ENCODE measurements at places on chromosomes 5 and 9.

GRCh38 chr9:107824556-107824955 lies 335.0 kb upstream of the KLF4 start:
- DNase-seq: no peak

DNA sequence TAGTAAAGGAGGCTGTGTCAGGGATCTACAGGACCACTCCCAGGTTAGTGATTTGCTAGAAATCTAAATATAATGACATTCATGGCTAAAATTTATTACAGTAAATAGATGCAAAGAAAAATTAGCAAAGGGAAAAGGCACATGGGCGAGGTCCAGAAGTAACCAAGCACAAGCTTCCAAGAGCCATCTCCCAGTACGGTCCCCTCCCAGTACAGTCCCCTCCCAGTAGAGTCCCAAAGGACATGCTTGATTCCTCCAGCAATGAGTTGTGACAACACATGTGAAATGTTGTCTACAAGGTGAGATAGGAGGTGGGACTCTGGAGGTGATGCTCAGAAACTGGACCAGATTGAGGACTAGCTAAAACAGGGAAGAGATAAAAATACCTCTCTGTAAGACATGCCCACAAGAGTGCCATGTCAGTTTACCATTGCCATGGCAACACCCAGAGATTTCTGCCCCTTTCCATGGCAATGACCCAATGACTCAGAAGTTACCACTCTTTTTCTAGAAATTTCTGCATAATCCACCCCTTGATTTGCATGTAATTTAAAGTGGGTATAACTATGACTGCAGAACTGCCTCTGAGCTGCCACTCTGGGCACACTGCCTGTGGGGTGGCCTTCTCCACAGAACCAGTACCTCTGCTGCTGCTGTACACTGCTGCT lies 27.9 kb upstream of the CEMIP2 start:
- DNase-seq: no peak

GRCh38 chr5:376799-377325 lies 55.3 kb downstream of the AHRR start:
- no peak for DNase-seq

- no peak for DNase-seq
Observed at GRCh38 chr9:101530076-101530711, 3.5 kb upstream of the RNF20 start.

- no peak for DNase-seq
Observed at GRCh38 chr5:10704949-10705621, 55.9 kb downstream of the DAP start.

DNA sequence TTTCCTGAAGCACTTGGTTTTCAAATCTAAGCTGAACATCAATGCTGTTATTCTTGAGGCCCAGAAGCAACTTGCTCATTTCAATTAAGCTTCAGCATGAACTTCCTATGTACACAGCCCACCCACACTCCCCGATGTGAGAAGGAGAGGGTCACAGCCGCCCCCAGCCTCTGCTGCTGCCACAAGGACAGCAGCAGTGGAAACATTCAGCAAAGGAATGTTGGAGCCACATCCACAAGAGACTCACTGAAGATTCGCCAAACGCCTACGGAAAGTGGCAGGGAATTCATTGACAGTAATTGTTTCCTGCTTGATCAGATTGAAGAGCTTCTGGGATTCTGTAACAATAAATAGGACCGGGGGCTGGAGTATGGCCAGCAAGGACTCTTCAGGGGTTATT lies 2.9 kb downstream of the TGFBI start:
- DNase-seq: no peak

- no peak for DNase-seq
Observed at GRCh38 chr5:74763504-74763903, 3.4 kb downstream of the GFM2 start.

DNA sequence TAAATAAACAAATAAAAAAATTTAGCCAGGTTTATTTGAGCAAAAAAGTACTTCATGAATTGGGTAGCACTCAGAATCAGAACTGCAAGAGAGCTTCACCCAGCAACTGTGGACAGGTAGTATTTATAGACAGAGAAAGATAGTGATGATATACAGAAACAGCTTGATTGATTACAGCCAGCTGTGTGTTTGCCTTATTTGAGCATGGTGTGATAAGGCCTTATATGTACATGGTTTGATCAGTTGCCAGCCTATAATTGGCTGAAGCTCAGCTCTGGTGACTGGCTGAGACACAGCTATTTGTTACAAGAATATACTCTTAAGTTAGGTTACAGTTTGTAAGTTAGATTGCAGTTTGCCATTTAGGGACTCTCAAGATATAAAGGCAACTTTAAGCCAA lies 34.3 kb upstream of the ARL15 start:
- no peak for DNase-seq

- no peak for DNase-seq
Observed at GRCh38 chr9:110846215-110846614, 177.6 kb downstream of the MUSK start.

DNA sequence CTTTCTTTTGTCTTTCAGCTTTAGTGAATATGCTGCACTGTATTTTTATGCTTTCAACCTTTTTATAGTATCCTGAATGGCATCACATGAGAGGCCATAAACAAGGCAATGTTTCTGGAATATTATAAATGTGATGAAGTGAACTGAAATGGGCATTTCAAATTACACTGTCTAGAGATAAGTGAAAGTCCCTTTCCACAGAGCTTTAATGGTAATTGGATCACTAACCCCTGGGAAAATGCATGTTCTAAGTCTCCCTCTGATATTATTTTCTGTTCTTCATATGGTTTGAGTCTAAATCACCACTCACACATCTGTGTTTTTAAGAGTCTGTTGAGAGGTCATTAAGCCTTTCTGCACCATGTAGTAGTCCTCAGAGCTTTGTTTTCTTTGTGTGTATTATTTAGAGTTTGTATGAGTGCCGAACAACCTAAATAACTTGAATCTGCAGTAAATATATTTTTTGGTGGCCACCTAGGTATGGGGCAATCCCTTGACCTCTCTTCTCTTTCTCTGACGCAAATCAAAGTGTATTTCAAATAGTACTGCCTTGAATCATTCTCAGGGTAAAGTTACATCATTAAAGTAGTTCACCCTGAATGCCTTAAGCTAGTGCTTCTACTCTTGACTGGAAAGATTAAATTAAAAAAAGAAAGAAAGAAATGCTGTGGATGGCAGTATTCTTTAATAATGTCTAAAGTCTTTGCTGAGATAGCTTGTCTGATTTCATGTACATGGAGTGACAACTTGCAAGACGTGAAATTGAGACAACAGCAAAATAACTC lies 1931.0 kb upstream of the CDH6 start:
- no peak for DNase-seq

DNA sequence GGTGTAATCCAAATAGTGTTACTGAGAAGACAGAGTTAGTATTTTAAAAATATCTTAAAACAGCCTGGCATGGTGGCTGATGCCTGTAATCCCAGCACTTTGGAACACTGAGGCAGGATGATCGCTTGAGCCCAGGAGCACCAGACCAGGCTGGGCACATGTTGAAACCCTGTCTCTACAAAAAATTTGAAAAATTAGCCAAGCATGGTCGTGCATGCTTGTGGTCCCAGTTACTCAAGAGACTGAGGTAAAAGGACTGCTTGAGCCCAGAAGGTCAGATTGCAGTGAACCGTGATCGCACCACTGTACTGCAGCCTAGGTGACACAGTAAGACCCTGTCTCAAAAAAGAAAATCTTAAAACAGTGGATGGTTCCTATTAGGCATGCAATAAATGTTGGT lies 12.4 kb downstream of the IFNA1 start:
- no peak for DNase-seq

- no peak for DNase-seq
Observed at GRCh38 chr5:122415030-122415800, 103.2 kb downstream of the SNCAIP start.

DNA sequence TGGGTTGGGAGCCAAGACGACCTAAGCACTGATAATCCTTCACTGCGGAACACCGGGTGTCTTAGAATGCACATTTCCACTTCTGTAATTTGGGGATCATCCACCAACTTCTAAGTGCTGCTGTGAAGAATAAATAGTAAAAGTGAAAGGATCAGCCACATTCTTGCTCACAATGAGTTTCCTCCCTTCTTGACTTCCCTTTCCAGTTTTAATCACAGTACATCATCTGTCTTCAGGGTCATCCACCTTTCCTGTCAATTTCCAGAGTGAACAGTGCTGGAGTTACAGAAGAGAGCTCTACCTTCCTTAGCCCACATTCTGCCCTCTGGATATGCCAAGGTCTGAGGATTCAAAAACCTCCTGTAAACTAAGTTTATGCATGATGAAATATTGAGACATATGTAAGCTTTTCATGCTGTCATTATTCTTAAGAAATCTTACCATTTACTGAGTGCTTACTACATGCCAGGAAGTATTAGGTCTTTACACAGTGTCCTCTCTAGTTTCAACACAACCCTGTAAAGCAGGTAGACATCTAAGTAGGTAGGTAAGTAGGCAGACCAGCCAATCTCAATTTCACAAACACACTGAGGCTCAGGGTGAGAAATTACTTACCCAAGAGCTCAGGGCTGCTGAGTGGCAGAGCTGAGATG lies 105.2 kb downstream of the CDK5RAP2 start:
- DNase-seq: no peak

GRCh38 chr5:64344501-64344900 lies 161.3 kb upstream of the RGS7BP start:
- no peak for DNase-seq

- no peak for DNase-seq
Observed at GRCh38 chr5:99879791-99880511, 655.2 kb upstream of the FAM174A start.

GRCh38 chr9:37370968-37371563 lies 51.4 kb upstream of the GRHPR start:
- no peak for DNase-seq

DNA sequence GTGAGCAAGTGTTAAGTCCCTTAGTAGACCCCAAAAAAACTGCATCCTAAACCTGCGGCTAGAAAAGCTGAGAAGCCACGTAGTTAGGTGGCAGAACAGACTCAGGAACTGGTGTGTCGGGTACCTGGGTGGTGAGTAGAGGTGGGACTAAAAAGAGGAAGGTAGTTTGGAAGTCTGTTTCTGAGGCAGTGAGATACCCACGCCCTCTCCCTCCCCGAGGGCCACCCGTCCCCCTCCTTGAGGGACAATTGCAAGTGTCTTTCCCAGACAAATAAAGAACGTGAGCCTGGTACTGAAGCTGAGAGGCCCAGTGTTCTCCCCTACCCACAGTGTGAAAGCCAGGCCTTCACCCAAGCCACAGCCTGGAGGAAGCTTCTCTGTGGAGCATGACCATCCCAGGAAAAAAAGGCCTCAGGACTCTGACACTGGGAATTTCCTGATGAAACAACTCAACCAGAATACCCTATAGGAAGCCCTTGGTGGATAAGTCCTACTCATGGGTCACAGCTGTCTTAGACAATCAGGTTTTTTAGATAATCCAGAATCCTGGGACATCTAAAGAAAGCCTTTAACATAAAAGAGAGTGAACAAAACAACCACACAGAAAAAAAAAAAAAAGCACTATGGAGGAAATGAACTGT lies 7.0 kb upstream of the CD74 start:
- DNase-seq: no peak

DNA sequence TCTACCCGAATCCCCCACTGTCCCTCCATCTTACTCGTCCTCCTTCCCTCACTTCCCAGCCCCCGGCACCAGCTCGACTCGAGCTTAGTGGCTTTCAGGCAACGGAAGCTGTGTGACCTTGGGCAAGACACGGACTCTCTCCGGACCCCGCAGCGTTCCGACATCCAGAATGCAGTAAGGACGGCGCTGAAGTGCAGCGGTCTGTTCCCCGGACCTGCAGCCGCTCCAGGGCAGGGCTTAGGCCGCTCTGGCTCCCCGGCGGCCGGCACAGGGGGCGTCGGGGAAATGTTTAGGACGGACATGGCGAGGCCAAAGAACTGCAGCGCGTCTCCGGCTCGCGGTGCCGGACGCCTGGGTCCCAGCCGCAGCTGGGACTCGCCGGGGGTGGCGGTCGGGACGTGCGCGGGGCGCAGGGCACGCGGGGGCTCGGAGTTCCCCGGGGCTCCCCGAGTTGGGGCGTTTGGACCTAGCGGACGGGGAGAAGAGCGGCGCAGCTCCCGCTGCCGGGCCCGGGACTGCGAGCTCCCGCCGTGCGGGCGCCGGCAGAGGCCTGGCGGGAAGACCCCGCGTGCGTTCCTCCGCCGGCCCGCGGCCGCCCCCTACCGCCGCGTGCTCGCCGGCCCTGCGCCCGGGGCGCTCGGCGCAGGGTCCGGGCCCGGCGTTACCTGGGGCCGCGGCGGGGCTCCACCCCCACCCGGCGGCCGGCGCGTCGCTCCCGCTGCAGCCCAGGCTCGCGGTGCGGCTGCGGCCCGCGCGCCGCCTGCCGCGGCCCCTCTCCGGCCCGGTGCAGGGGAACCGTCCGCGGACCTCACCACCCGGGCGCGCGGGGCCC lies 5.6 kb upstream of the RNF44 start:
- DNase-seq: no peak

- DNase-seq: no peak
Observed at GRCh38 chr9:133592731-133593409, 16.3 kb downstream of the FAM163B start.

GRCh38 chr5:175201393-175201792 lies 242.6 kb downstream of the DRD1 start:
- DNase-seq: no peak

DNA sequence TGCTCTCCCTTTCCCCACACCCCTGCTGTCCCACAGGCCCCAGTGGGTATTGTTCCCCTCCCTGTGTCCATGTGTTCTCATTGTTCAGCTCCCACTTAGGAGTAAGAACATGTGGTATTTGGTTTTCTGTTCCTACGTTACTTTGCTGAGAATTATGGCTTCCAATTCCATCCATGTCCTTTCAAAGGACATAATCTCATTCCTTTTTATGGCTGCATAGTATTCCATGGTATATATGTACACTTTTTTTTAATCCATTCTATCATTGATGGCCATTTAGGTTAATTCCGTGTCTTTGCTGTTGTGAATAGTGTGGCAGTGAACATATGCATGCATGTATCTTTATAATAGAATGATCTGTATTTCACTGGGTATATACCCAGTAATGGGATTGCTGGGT lies 25.6 kb downstream of the FER start:
- no peak for DNase-seq

GRCh38 chr9:108850293-108850897 lies 5.4 kb downstream of the ACTL7B start:
- DNase-seq: no peak

DNA sequence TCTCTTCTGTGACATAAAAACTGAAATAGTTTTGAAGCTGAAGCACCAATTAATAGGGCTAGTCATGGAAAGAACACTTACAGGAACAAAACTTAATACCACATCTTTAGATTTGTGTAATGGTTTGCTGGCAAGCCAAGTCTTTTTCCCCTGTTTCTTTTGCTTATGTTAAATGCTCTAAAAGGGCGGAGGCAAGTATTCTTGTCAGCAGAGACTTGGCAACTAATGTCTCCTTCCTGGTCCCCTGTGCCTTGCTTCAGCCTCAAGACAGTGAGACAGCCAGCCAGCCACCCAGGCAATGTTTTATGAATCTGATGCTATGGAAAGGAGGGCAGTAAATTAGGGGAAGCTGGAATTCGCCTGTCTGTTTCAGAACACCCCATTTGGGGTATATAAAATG lies 45.7 kb downstream of the PRRC1 start:
- no peak for DNase-seq

GRCh38 chr9:88511906-88512305 lies 23.1 kb upstream of the NXNL2 start:
- DNase-seq: no peak

- DNase-seq: no peak
Observed at GRCh38 chr5:32027717-32028458, 146.2 kb downstream of the GOLPH3 start.
